ENCODE measurements at places on chromosomes 3 and 15.
A peak's percentile ranks its signal among the peaks of the same experiment; 100 is the strongest.

GRCh38 chr15:79824136-79824701 lies 72.6 kb downstream of the MTHFS start:
- DNase-seq, result no peak

- DNase-seq, result peak; percentile 69
Measured at GRCh38 chr3:9935966-9936510, 2.4 kb downstream of the CRELD1 start.

DNA sequence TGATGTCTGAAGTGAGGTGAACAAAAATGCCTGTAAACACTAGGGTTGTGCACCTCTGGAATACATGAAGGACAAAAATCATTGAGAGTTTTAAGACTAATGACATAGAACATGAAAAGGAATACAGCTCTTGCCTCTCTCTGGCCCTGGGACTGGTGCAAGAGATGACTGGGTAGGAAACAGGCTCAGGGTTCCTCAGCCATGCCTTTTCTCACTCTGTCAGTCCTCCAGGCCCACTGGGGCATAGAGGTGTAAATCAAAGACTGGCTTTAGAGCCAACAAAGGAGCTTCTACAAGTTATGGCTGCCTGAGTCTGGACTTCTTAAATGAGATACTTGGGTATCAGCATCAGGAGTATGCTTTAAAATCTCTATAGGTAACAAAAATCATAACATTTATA lies 554.7 kb upstream of the KCNMB2 start:
- DNase-seq, result no peak

GRCh38 chr3:197339841-197340520 lies 41.6 kb upstream of the DLG1 start:
- no peak for DNase-seq

- no peak for DNase-seq
Measured at GRCh38 chr3:124557-125179, 71.9 kb upstream of the CHL1 start.

GRCh38 chr3:27556887-27557286 lies 72.7 kb upstream of the SLC4A7 start:
- no peak for DNase-seq

GRCh38 chr3:56851966-56852884 lies 50.5 kb upstream of the ARHGEF3 start:
- DNase-seq, result no peak

DNA sequence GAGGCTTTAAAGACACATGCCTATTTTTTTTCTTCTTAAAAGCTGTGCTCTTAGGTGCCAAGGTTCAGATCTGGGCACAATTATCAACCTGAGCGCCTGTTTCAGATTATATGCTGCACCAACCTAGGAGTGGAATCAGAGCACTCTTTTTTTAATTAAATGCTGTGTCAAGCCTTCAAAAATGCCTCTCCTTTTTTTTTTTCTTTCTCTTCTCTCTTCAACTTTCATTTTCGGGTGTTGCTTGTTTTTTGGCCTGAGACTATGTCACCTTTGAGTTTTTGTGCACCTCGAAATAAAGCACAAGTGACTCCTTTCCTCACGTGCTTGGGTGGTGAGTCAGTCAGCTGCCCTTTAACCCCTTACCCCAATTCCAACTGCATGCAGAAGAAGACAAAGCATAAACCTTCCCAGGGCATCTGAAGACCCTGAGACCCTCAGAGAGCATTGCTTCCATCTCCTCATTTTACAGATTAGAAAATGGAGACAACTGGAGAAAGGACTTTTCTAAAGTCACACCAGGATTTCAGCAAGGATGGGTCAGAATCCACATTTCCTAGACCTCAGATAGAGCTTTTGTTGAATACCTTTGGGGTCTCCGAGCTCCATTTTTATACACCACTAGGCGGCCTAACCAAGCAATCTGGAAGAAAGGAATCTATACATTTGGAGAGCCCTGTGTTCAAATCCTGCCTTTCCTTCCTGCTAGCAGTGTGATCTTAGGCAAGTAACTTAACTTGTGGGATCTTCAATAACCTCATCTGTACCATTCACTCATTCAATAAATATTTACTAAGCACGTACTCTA lies 631 bp upstream of the PRICKLE2 start:
- no peak for DNase-seq

- no peak for DNase-seq
Measured at GRCh38 chr3:42053476-42053875, 37.7 kb upstream of the TRAK1 start.

GRCh38 chr3:174598885-174599439 lies 260.2 kb upstream of the NAALADL2 start:
- no peak for DNase-seq

GRCh38 chr3:124491875-124492274 lies 238.4 kb upstream of the UMPS start:
- DNase-seq, result no peak

Measured in suppressor macrophage treated with lipopolysaccharide for 1 hour (primary cell).